Naive thymus-derived CD8-positive, alpha-beta T cell (primary cell): ENCODE measurements at places on chromosomes 4 and X.

DNA sequence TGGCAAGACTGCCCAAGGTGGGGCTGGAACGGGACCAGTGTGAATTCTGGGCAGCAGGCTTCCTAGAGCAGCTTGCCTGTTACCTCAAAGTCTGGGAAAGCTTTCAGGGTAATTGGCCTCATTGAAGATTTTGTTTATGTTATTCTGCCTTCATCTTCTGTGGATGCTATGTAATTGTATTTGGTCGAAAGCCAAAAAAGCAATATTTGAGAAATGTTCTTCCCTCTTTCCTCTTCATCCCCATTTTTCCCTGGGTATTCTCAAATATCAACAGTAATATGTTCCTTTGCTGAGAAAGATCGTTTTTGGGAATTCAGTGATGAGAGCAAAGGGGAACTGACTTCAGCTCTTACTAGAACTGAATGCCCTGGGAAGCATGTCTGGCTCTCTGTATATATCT is 12.9 kb downstream of the TMEM131L start:
- peaks cover 3% of the 10 kb centered on the region for H3K36me3 ChIP-seq
- no peak for DNase-seq
- H3K4me1 ChIP-seq, result peaks cover 85% of the 10 kb centered on the region
- H3K4me3 ChIP-seq, result no peak overlapping the region

DNA sequence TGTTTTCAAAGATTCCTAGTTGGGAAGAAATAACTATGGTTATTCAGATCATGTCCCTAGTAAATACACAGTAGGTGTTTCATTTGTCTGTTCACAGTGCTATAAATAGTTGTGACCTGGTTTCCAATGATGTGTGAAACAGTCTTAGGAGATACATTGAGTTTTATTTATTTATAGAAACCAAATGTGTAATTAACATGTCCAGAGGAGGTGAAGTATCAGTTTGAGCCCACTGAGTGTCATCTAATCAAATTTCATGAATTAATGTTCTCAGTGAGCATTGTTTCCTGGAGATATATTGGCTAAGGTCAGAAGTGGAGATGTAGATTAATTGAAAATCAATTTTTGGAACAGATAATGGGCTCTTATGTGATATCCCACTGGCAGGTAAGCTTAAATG is 996.3 kb downstream of the FSTL5 start:
- no peaks in the 10 kb centered on the region for H3K27me3 ChIP-seq
- no peaks in the 10 kb centered on the region for H3K36me3 ChIP-seq
- no peak overlapping the region for H3K27ac ChIP-seq
- H3K4me3 ChIP-seq, result no peak overlapping the region
- DNase-seq, result no peak

DNA sequence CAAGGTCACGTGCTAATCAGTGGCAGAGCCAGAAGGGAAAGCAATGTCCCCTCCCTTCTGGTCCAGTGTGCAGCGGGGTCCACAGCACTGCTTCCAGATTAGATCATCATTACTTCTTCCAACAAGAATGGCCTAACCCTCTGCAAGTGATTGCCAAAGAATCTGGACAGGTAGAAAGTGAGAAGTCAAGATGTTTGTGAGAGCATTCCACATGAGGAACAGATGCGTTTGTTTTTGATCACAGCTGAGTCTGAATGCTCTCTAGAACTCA is 147.7 kb downstream of the SHROOM3 start:
- no peaks in the 10 kb centered on the region for H3K36me3 ChIP-seq
- H3K27ac ChIP-seq, result no peak overlapping the region
- peaks cover 17% of the 10 kb centered on the region for H3K27me3 ChIP-seq
- H3K4me3 ChIP-seq, result no peak overlapping the region
- H3K4me1 ChIP-seq, result peaks cover 8% of the 10 kb centered on the region

DNA sequence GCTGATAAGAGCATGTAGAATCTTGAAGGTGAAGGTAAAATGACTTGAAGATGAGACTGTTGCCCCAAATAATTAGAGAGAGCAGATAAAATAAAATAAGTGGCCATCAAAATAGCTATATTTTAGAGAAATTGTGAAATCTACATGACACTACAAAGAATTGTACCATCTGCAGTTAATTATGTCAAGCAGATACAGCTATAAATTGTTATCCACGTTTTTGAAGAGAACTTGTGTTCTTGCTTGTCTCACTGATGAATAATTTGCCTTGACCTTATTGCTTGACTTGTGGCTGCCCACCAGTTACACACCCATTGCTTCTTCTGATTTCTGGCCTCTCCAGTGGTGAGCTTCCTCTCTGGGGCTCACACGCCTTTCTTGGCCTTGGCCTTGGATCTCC is 75.8 kb upstream of the TNIP3 start:
- H3K36me3 ChIP-seq, result peaks cover 2% of the 10 kb centered on the region
- H3K4me1 ChIP-seq, result no peaks in the 10 kb centered on the region
- H3K27me3 ChIP-seq, result no peaks in the 10 kb centered on the region
- no peak for DNase-seq

GRCh38 chrX:351736-352135 is 33.1 kb upstream of the GTPBP6 start:
- H3K27ac ChIP-seq, result peak overlapping the region; percentile 37
- DNase-seq, result no peak
- H3K27me3 ChIP-seq, result no peaks in the 10 kb centered on the region
- peaks cover 20% of the 10 kb centered on the region for H3K4me1 ChIP-seq

GRCh38 chr4:124079174-124079780 is 633.3 kb downstream of the ANKRD50 start:
- no peaks in the 10 kb centered on the region for H3K36me3 ChIP-seq
- H3K4me3 ChIP-seq, result no peak overlapping the region
- no peak for DNase-seq
- no peaks in the 10 kb centered on the region for H3K27me3 ChIP-seq
- no peak overlapping the region for H3K27ac ChIP-seq
- no peaks in the 10 kb centered on the region for H3K4me1 ChIP-seq

- peak within 1 kb of the TSS; percentile 99 for H3K27ac ChIP-seq
- H3K4me1 ChIP-seq, result peaks cover 5% of the 10 kb centered on the region
- H3K36me3 ChIP-seq, result no peaks in the 10 kb centered on the region
- no peaks in the 10 kb centered on the region for H3K27me3 ChIP-seq
- peak within 1 kb of the TSS; percentile 98 for H3K4me3 ChIP-seq
- DNase-seq, result peak; percentile 85
These were observed at the start of gene ATP7A for GRCh38 chrX:77910108-77910840. TSS of gene ATP7A (plus strand) at chrX:77910693. CDS start at chrX:77971642, 60,949 bp downstream.

GRCh38 chrX:118503260-118504041 is 7.8 kb downstream of the DOCK11 start:
- peaks cover 11% of the 10 kb centered on the region for H3K36me3 ChIP-seq
- peaks cover 80% of the 10 kb centered on the region for H3K4me1 ChIP-seq
- H3K4me3 ChIP-seq, result peak overlapping the region; percentile 69
- DNase-seq, result no peak
- H3K27me3 ChIP-seq, result no peaks in the 10 kb centered on the region

GRCh38 chr4:55385201-55385649 is 10.5 kb upstream of the TMEM165 start:
- H3K27ac ChIP-seq, result no peak overlapping the region
- H3K4me3 ChIP-seq, result no peak overlapping the region
- no peaks in the 10 kb centered on the region for H3K4me1 ChIP-seq
- DNase-seq, result no peak

GRCh38 chrX:137427816-137428215 is 138.1 kb upstream of the ZIC3 start:
- H3K4me1 ChIP-seq, result peaks cover 3% of the 10 kb centered on the region
- H3K27ac ChIP-seq, result no peak overlapping the region
- no peak for DNase-seq
- H3K27me3 ChIP-seq, result peaks cover 42% of the 10 kb centered on the region

- peaks cover 19% of the 10 kb centered on the region for H3K4me1 ChIP-seq
- DNase-seq, result peak; percentile 37
- H3K4me3 ChIP-seq, result peak overlapping the region; percentile 96
- peak overlapping the region; percentile 98 for H3K27ac ChIP-seq
These were observed 430 bp downstream of the HDAC6 start for GRCh38 chrX:48802089-48802904.

DNA sequence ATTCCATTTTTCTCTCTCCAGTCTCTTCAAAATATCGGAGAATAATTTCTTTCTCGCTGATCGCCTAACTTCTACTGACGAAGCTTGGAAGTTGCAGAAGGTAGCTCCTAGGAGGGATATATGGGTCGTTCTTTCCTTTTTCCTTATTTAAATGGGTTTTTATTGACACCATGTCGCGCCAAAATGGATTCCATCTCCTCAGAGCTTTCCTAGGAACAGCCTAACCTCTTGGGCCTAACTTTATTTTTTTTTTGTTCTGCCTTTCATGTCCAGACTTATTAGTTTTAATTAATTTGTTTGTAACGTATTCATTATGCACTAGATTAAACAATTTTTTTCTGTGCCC is 359.4 kb upstream of the ZCCHC13 start:
- peak overlapping the region; percentile 94 for H3K4me3 ChIP-seq
- H3K4me1 ChIP-seq, result peaks cover 27% of the 10 kb centered on the region
- peak overlapping the region; percentile 94 for H3K27ac ChIP-seq
- DNase-seq, result no peak

- H3K27ac ChIP-seq, result no peak overlapping the region
- H3K36me3 ChIP-seq, result no peaks in the 10 kb centered on the region
- no peak for DNase-seq
- H3K4me3 ChIP-seq, result no peak overlapping the region
These were observed 57.9 kb upstream of the HPF1 start for GRCh38 chr4:169815606-169816005.

- no peak for DNase-seq
- peaks cover 6% of the 10 kb centered on the region for H3K4me1 ChIP-seq
- H3K4me3 ChIP-seq, result no peak overlapping the region
- H3K36me3 ChIP-seq, result no peaks in the 10 kb centered on the region
- peaks cover 9% of the 10 kb centered on the region for H3K27me3 ChIP-seq
These were observed 20.6 kb downstream of the FAM47E start for GRCh38 chr4:76272073-76272472.

DNA sequence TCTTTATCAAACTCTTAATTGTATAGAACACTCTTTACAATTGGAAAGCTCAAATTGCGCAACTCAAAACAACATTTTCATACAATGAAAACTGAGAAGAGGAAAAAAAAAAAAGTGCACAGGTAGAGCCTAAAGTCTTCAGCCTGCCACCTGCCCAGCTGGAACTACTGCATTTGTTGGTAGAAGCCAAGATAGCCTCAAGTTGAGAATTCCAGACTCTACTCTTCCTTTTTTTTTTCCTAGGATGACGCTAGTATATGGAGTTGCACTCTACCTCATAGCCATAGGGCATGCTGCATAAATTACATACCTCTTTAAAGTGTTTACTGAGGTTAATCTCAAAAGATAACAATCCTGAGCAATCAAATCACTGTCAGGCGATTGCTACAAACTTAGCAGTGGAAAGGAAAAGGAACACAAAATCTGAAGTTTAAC is 13.6 kb downstream of the ABCG2 start:
- DNase-seq, result no peak
- no peak overlapping the region for H3K4me3 ChIP-seq

GRCh38 chr4:24956091-24956490 is 43.2 kb upstream of the CCDC149 start:
- peaks cover 10% of the 10 kb centered on the region for H3K27me3 ChIP-seq
- DNase-seq, result no peak
- no peak overlapping the region for H3K4me3 ChIP-seq
- no peaks in the 10 kb centered on the region for H3K4me1 ChIP-seq
- no peak overlapping the region for H3K27ac ChIP-seq
- H3K36me3 ChIP-seq, result peaks cover 13% of the 10 kb centered on the region

DNA sequence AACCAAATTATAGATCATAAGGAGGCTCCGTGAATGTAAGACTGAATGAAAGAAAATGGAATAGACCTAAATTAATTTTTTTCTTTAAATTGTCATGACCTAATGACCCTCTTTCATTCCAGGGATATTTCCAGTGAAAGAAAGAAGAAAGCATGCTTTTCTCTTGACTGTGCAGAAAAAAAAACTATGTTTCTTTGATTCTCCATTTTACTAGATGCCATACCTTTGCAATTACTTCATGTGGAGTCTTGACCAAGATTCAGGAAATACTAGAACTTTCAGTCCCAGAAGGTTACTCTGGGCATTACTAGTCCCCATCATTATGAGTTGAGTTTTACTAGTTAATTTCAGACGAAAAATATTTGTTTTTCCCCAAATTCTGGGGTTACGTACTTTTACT is 6.4 kb upstream of the COMMD8 start:
- H3K36me3 ChIP-seq, result no peaks in the 10 kb centered on the region
- no peaks in the 10 kb centered on the region for H3K27me3 ChIP-seq
- no peaks in the 10 kb centered on the region for H3K4me1 ChIP-seq
- H3K27ac ChIP-seq, result no peak overlapping the region

GRCh38 chr4:90198086-90198847 is 71.1 kb downstream of the CCSER1 start:
- DNase-seq, result no peak
- no peak overlapping the region for H3K27ac ChIP-seq
- no peaks in the 10 kb centered on the region for H3K27me3 ChIP-seq
- H3K4me3 ChIP-seq, result no peak overlapping the region
- no peaks in the 10 kb centered on the region for H3K36me3 ChIP-seq

GRCh38 chr4:155959417-155959816 is 5.8 kb upstream of the CTSO start:
- no peak overlapping the region for H3K4me3 ChIP-seq
- no peak overlapping the region for H3K27ac ChIP-seq
- peaks cover 10% of the 10 kb centered on the region for H3K4me1 ChIP-seq
- no peaks in the 10 kb centered on the region for H3K36me3 ChIP-seq
